ENCODE measurements at places on chromosomes 1 and 21.

- DNase-seq: no peak
These were observed 72.3 kb upstream of the ERG start for GRCh38 chr21:38570596-38570995.

DNA sequence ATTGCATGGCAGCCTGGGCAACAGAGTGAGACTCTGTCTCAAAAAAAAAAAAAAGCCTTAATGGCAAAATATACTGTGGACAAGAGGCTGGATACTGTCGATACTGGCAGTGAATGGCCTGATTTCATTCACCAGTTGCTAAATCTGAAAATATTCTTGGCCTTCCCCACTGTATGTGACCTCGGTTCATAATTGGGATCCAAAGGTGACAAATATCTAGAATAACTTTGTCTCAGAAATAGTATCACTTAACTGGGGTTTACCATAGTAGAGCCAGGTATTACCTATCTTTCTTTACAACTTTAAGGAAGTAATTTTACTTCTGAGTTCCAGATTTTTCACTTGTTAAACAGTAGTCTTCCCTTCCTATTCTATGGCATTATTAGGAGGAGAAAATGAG is 8.4 kb downstream of the MTF2 start:
- DNase-seq: no peak

DNA sequence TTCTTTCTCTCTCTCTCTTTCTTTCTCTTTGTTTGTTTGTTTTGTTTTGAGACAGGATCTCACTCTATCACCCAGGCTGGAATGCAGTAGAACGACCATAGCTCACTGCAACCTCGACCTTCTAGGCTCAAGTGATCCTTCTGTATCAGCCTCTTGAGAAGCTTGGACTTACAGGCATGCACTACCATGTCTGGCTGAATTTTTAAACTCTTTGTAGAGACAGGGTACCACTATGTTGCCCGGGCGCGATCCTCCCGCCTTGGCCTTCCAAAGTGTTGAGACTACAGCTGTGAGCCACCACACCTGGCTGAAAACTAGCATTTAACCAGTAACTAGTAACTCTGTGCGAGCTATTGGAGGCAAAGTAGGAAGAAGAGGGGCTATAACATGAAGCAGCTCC is 325.5 kb downstream of the ZP4 start:
- DNase-seq: no peak

GRCh38 chr1:43979528-43980254 is 681 bp downstream of the B4GALT2 start:
- peak; percentile 36 for DNase-seq

GRCh38 chr1:29281571-29281970 is 45.2 kb downstream of the PTPRU start:
- no peak for DNase-seq

All from stimulated activated CD4-positive, alpha-beta T cell treated with anti-CD3 and anti-CD28 coated beads, Interleukin-2, amount 100 ng/mL, for 24 hours (primary cell).